ENCODE measurements at places on chromosomes 12 and 14. TPM values are rescaled to one million over a fixed set of nuclear protein-coding genes. Genes with fewer than 3 reads are reported as not detected.

The TAS2R20 gene
- 0.07 TPM for total RNA-seq

The CDCA4 gene
- 44.5 TPM for total RNA-seq

The IKZF4 gene
- total RNA-seq: 2.3 TPM

The SHMT2 gene
- total RNA-seq: 112 TPM

The C12orf54 gene
- total RNA-seq: not detected

The SDSL gene
- 28.3 TPM for total RNA-seq

The CLEC2A gene
- not detected for total RNA-seq

The MYF6 gene
- not detected for total RNA-seq

The SIX4 gene
- total RNA-seq: 2.8 TPM

The COX6A1 gene
- 874 TPM for total RNA-seq

The KRT71 gene
- not detected for total RNA-seq

The FIGNL2 gene
- total RNA-seq: 0.26 TPM

The NR1H4 gene
- total RNA-seq: 0.10 TPM

The PTHLH gene
- 13.2 TPM for total RNA-seq

The GPRC5A gene
- total RNA-seq: 290 TPM

The RNASE7 gene
- 0.07 TPM for total RNA-seq

The KCNJ8 gene
- total RNA-seq: 0.22 TPM

Data from A549 treated with Hydrocortisone at 1 μM for 4 hours (cell line).